ENCODE measurements at places on chromosomes 5 and 9.

DNA sequence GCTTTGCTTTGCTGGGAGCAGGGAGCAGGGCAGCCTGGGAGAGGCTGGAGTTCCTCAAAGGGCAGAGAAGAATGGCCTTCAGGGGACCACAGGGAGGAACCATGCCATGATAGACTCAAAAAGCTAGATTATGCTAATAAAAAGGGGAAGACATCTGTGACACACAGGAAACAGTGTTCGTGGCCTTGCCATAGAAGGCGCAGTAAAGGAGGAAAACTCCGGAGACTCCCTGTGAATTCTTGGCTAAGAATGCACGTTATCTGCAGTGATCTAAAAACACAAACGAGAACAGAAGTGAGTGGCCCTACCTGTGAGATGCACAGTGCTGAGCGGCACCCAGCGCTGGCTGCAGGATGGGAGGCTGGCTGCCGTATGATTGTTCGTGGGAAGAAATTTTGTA, 15.9 kb upstream of the LTC4S start:
- no peak for DNase-seq

- DNase-seq = no peak
These were observed 620.5 kb downstream of the IRX1 start for GRCh38 chr5:4216142-4216541.

- DNase-seq = no peak
These were observed 6.9 kb downstream of the FNBP1 start for GRCh38 chr9:130036099-130036498.

- DNase-seq = no peak
These were observed 6.9 kb downstream of the ADAM19 start for GRCh38 chr5:157568720-157569119.

DNA sequence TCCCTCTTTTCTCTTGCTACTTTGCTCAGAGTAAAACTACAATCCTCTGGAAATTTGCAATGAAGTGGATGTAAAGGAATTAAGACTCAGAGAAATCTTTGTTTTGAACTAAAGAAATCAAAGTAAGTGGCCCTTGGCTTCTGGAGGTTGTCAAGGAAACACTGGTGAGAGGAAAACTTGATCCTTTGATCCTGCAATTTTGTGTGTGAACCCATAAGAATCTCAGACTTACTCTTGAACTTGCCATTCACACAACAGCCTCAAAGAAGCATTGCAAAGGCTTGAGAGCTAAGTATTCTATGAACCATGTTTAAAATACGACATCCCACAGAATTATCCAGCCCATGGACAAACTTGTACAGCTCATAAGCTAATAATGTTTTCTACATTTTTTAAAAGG, 827.5 kb downstream of the TAF11L14 start:
- no peak for DNase-seq

GRCh38 chr5:92554447-92555085, 1026.5 kb downstream of the NR2F1-AS1 start:
- no peak for DNase-seq

- no peak for DNase-seq
These were observed 316.1 kb downstream of the IRX1 start for GRCh38 chr5:3911773-3912172.

- DNase-seq = no peak
These were observed 18.0 kb downstream of the ORM2 start for GRCh38 chr9:114347675-114348074.

- no peak for DNase-seq
These were observed 29.7 kb downstream of the C9orf85 start for GRCh38 chr9:71941060-71941568.

GRCh38 chr9:116958881-116959280, 271.8 kb downstream of the TRIM32 start:
- DNase-seq = no peak

DNA sequence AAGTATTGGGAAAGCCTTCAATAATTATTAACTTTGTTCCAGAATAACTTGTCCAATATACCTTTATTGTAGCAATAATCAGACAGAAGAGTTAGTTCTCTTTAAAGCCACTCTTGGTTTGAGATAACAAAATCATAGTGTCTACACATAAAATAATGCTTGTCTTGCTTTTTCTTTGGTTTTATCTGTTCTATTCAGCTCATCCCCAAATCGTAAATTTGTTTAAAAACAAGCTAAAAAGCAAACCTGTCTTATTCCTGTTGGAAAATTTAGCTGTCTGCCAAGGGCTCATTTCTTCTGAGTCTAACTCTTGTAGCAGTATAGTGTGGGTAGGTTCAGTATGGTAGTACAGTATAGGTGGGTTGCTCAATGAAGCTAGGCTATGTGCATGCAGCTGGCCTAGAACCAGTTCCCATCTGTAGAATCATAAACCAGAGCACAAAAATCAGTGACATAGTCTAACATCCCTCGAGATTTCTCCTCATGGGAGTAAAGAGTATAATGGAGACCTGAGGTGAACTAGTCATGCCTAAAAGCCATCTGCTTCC, 17.9 kb upstream of the APBA1 start:
- DNase-seq = no peak

GRCh38 chr5:140590861-140591260, 26.2 kb downstream of the SLC35A4 start:
- DNase-seq = no peak

DNA sequence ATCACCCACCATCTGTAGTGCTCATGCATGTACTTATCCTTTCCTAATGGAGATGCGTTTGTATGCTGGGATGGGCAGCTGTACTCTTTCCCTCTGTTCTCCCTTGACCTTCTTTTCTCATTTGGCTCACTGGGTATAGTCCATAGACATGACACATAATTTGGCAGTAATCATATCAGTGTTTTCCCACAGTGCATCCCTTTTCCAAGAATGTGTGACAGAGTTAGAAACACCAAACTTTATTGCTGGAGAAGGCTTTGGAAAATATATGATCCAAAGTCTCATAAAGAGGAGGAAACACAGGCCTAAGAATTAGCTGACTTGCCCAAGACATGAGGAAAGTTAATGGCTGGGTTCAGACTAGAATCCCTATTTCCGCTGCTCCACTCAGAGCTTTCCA, 1233.4 kb upstream of the DMAC1 start:
- no peak for DNase-seq

DNA sequence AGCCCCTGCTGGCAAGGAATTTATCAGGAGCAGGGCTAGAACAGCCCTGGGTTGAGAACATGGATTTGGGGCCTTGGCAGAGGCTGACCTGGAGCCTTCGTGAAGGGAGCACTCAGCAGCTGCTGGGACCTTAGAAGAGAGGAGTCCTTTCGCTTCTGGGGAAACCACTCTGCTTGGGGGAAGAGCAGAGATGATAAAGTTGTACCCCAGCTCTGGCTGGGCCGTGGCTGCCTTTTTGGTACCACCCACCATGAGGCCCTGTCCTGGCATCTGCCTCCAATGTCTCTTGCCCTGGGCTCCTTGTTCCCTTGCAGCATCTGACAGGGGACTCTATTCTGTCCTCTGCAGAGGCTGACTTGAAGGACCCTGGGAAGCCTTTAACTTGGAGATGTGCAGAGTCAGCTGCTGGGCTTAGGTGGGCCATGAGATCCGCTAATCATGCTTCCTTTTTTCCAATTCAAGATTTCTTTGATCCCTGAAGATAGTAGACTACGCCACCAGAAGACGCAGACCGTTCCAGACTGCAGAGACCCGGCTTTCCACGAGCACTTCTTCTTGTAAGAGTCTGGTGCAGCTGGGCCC, 20.2 kb downstream of the RGS3 start:
- no peak for DNase-seq

GRCh38 chr9:75855509-75855908, 35.0 kb upstream of the PCSK5 start:
- DNase-seq = no peak

DNA sequence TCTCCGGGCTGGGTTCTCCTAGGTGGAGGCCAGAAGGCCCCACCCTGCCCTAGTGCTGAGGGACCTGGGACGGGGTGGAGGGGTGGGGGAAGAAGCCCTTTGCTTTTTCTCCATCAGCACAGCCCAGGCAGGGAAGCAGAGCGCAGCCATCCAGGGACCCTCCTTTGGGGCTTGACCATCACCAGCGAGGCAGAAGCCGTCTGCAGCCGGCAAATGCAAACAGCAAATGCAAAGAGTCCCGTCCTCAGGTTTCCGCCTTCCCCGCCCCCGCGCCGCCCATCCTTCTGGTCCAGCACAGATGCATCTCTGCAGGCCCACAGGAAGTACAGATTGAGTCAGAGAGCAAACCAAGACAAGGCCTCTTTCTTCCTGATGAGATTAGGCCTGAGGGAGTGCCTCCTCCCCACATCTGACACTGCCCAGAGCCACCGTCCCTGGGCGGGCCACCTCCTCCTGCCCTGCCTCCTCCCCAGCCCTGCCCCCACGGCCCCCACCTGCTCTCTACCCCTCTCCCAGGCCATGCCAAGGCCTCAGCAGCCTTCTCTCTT, 23.4 kb downstream of the CORO2A start:
- no peak for DNase-seq

DNA sequence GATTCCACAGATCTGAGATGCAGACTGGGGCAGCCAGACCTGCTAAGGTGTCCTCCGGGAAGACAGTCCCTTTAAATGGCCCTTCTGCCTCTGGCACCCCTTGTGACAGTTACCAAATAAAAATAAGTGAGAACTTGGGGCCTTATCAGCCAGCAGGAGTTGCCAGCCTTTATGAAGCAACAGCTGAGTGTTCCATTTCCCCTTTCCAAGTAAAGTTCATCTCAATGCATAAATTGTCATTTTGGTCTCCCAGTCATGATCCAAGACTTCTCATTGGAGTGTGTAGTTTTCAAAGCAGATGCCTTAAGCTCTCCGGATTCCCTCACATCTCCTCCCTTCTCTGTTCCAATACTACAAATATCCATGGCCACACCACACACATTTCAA, 4.1 kb downstream of the PTCH1 start:
- no peak for DNase-seq

- DNase-seq = no peak
These were observed 8.1 kb upstream of the HAVCR1 start for GRCh38 chr5:157067005-157067404.

DNA sequence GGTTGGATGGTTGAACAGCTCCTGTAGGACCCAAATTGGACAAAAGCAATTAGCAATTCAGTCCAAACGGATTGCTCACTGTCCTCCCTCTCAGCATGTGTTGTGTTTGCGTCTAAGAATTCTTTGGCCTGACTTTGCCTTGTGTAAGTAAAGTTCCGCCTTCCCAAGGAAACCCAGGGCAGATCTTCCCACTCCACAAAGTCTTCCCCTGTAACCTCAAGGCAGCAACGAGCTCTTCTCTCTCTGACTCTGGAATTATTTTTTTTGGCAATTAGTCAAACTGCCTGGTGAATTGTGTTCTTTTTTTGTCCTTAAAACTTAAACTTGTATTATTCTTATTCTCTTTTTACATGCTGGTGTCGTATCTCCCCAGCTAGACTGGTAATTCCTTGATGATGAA, 20.7 kb upstream of the BASP1 start:
- DNase-seq = no peak

DNA sequence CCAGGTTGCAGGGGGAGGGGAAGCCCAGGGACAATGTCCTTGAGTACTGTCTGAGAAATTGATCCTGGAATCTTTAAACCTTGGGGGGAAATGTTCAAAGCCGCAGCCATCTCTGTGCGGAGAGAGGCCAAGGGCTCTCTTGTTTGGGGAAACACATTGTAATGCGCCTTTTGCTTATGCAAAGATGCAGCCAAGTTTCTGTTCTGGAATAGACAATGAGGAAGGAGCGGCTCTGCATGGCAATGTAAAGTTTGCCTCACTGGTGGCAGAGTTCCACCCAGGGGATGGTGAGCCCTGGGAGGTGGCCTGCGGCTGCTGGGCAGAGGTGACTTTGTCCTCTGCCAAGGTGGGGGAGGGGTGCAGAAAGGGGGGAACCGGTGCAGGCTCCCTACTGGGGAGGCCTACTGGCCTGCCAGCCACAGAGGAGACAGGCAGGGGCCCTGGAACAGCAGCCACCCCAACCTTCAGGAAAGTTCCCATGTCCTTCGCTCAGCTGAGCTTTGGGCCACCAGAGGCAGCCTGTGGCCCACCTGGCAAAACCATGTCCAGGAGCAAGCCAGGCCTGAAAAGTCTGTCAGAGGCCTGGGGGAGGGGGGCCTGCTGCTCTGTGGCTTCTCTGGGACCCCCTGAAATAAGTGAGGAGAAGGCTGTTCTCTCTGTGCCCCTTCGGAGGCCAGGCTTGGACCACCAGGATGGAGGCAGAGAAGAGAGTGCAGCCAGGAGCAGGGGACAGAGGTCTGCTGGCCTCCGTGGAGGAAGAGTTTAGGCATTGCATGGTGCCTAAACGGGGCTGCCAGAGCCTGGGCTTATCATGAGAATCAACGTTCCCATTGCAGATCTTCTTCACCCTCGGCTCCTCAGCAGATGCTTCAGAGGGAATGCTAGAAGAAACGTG, 127.8 kb downstream of the ZNF354C start:
- DNase-seq = no peak

DNA sequence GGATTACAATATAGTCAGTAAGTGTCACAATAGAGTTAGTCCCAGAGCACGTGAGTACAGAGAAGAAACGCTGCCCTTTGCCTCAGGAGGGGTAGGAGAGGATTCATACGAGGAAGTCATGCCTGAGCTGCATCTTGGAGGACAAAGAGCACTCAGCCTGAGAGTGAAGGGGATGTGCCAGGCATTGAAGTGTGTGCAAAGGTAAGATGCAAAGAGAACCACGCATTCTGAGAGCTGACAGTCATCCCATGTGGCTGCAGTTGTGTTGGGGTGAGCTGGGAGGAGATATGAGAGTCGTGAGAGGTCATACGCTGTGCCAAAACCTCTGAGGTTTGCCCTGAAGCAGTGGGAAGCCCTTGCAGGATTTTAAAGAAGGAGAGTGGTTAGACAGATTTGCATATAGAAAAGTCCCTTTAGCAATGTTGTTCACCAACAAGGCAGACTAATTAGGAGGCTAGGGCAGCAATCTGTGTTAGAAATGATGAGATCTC, 97.5 kb downstream of the PIP5K1B start:
- no peak for DNase-seq

DNA sequence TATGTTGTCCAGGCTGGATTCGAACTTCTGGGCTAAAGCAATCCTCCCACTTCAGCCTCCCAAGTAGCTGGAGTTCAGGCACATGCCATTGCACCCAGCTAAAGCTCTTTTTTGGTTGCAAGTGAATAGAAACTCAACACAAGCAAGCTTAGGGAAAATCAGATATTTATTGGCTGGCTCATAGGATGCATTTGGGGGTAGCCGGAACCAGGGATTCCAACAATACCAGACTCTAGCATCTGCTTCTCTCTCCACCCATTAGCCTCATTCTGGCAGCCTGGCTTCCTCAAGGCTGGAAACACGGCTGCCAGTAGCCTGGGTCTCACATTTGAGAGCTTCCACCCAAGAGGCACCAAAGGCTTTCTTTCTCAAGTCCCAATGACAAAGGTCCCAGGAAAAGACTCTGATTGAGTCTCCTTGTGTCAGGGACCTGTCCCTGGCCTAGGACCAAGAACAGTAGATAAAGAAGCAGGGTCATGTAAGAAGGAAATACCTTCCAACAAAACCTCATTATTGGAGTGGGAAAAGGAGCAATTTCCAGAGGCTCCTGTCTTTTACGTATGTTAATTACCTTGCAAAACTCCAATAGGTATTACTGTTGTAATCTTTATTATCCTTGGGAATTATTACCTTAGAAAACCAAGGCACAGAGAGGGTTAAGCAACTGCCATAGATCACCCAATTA, 23.0 kb upstream of the B4GALT1 start:
- DNase-seq = no peak
